ENCODE measurements at places on chromosomes 7 and 10.

- DNase-seq, result no peak
Measured at GRCh38 chr7:35781200-35781701, 19.6 kb upstream of the SEPTIN7 start.

- DNase-seq, result no peak
Measured at GRCh38 chr7:30997316-30997715, 33.6 kb downstream of the GHRHR start.

- DNase-seq, result no peak
Measured at GRCh38 chr10:34172936-34173533, 642.1 kb downstream of the PARD3 start.

DNA sequence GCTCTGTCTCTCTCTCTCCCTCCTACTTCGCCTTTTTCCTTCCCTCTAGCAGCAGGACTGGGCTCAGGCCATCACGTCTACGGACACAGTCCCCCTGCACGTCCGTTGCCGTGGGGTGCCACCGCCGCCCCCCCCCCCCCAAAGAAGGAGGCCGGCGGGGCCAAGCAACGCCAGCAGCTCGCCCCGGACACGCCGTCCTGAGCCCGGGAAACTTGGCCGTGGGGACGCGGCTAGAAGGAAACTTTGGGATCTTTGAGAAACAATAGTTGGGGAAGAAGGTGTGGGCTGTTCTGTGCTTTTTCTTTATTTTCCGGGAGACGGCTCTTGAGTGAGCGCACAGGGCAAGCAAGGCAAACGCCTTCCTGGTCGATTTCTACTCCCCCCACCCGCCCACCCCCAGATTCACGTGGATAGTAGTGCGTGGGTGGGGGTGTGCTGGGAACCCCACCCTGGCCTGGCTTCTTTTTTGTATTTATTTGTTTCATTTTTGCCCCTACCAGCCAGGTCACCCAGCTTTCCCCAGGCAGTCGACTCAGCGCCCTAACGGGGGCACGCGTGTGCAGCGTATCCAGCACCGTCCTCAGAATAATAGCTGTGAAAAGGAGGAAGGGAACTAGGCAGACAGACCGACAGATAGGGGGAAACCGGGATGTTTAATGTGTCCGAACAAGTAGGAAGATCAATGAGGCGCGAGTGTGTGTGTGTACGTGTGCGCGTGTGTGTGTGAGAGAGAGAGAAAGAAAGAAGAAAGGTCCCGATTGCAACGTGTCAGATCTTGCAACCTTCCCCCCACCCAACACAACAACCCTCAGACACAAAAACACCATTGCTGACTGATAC, 1.4 kb downstream of the MXI1 start:
- peak; percentile 54 for DNase-seq

- no peak for DNase-seq
Measured at GRCh38 chr10:77371421-77371820, 266.2 kb downstream of the KCNMA1 start.

DNA sequence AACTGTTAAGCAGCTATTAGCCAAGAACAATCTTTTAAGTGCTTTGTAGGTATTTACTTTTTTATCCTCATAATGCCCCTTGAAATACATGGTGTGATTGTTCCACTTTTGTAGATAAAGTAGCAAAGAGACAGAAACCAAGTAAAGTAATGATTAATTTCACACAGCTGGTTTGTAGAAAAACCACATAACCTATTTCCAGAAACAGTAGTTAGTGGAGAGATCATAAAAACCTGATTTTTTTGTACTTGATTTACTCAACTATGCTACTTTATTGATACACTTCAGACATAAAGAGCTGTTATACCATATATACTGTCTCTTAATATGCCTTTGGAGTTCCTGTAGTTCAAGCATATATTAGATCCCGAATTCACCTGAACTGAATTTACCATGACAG, 118.4 kb downstream of the SEMA3A start:
- DNase-seq, result no peak

DNA sequence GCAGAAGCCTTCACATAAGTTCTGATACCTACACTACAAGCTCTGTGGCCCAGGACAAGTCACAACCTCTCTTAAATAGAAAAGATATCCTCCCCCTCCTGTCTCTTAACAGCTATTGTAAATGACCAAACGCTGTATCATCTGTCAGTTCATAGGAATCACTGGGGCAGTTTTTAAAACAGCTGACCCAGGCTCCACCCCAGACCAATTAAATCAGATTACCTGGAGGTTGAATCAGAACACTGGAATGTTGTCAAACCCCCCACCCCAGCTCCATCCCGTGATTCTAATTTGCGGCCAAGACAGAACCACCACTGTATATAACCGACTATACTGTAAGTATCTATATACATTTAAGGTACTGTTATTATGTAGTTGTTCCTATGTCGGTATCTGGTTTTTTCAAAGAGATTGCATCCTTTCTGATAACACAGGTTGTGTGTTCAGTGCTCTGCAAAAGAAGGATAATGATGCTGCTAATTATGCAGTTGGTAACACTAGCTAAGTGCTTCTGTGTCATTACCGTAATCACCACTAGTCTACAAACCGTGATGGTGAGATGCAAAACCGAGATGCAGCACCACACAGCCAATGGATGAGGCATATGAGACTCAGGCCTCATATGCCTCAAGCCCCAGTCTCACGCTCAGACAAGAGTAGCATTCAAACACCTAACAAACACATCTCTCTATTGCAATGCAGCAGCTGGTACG, 47.4 kb downstream of the TNS3 start:
- DNase-seq, result no peak

DNA sequence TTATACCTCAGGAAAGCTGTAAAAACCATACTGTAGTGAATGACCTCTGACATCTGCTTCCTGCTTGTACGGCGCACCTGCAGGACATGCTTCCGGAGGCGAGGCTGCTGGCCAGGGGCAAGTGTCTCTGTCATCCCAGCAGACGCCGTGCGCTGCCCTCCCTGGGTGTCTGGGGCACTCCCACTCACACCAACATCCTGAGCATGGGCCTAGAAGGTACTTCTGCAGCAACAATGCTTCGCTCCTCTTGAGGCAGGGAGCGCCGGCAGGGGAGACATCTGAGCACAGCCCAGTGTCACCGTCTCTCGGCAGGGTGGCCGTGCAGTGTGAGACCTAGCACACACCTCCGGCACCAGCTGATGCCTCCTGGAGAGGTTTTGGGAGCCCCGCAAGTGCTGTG, 269.2 kb downstream of the MAD1L1 start:
- DNase-seq, result no peak

DNA sequence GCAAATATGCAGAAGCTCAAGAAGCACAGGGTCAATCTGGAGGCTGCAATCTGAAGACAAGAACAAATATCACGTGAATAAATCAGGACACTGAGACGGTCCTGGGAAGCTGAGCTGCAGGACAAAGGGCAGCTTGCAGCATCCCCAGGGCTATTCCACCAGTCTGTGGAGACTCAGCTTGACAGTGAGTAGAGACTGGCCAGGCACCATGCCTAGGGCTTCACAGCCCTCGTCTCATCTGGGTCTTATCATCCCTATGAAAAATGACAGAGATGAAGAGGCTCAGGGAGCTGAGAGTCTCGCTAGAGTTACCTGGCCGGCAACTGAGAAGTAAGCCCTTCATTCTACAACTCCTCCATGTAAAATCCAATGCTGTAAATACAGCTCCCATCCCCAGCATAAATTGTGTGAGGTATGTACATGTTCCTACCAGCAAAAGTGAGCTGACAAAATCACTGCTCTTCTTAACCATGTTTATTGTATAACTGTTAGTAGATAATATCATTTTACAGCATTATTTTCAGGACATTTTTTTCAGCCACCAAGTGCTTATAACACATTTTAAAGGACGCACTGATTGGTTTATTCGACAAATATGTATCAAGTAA, 186.6 kb upstream of the IGFBP3 start:
- DNase-seq, result no peak

GRCh38 chr7:79854621-79855020, 280.0 kb upstream of the GNAI1 start:
- no peak for DNase-seq

- no peak for DNase-seq
Measured at GRCh38 chr7:96303105-96303685, 18.7 kb downstream of the SLC25A13 start.

DNA sequence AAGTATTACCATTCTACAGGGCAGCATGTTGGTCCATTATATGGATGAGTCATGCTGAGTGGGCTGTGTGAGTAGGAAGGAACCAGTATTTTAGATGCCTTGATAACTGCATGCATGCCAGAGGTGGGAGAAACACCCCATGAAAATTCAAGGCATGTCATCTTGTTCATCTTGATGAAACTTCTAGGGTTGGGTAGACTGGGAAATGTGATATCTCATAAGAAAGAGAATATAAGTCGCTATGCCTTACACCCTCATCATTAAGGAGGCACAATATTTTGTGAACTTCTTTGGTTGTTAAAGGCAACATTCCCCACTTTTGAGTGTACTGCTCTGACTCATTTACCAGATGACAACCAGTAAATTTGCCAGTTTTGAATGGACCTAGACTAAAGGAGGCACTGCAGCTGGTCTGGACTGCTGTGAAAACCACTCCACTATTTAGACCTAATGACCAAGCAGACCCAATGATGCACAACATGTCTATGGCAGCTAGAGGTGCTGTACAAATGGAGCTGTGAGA, 48.0 kb downstream of the ZNF365 start:
- DNase-seq, result peak; percentile 14

- DNase-seq, result no peak
Measured at GRCh38 chr7:136053689-136054485, 76.7 kb upstream of the MTPN start.

- no peak for DNase-seq
Measured at GRCh38 chr10:7915923-7916536, 97.7 kb downstream of the TAF3 start.

- peak; percentile 69 for DNase-seq
Measured at GRCh38 chr10:77111611-77112550, 525.7 kb downstream of the KCNMA1 start.

- DNase-seq, result no peak
Measured at GRCh38 chr7:95919556-95919955, 147.2 kb downstream of the DYNC1I1 start.

DNA sequence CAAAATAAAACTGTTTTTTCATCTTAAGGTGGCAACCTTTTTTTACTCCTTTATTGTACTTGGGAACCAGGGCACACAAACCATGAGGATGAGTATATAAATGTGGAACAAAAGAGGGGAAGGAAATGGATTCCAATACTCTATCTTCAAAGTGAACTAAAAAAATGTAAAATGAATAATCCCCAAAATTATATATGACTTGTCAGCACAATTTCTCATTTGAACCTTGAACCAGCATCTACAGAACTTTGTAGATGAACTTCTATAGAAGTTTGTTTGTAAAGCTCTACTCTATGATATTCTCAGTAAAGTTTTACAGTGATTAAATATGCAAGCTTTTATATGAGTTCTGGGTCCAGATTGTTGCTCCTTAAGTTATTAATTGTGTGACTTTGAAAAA, 218.2 kb upstream of the ETV1 start:
- DNase-seq, result no peak

DNA sequence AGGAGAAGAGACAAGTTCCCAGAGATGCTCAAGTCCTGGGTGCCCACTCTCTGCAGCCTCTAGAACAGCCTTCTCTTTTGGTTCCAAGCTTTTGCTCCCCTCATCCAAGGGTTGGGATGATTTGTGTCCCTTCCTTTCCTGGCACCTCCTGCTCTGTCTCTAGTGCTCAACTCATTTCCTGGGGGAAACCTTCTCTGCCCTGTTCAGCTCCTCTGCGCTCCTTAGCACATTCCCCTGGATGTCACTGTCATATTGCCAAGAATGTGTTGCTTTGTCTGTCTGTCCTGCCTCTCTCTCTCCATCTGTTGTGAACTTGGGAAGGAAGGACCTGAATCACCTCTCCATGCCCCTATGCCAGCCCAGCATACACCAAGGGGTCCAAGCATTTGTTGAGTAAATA, 5.1 kb upstream of the LBX1 start:
- DNase-seq, result no peak

- no peak for DNase-seq
Measured at GRCh38 chr10:64519831-64520230, 998.6 kb downstream of the REEP3 start.

DNA sequence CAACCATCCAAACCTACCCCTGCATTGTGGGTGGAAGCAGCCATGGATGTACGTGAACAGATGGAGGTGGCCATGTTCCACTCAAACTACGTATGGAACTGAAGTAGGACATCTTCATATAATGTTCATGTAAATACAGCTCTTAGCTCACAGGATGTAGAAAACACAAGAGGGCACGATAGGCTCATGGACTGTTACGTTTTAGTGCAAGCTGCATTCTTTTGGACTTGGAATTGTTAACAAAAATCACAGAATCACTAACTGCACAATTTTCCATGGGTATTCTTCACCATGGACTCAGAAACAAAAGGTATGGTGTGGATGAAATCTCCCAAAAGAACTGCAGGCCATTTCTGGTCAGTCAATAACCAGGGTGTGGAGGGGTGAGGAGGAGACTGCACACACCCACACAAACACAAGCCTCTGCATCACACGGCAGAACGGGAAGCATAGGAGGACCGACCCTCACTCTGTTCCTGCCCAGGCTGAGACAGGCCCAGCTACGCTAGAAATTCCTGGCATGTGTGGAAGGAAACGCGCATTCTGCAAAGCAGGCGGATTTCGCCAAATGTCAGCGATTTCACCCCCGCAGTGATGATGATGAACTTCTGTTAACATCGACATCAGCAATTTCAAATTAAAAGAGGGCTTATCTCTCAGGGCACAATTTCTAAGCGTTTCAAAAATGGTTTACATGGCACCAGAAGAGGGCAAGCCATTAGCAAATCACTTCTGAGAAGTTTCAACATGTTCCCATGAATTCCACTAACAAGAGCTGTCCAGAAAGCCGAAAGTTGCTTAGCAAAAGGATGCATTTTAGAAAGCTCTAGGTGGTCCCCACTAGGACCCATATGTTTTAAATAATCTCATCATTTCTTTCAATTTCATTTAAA, 149.0 kb downstream of the TNS3 start:
- DNase-seq, result no peak

GRCh38 chr10:132143162-132143561, 43.6 kb upstream of the DPYSL4 start:
- DNase-seq, result no peak

GRCh38 chr7:7183061-7183837, 905 bp downstream of the C1GALT1 start:
- peak; percentile 66 for DNase-seq

DNA sequence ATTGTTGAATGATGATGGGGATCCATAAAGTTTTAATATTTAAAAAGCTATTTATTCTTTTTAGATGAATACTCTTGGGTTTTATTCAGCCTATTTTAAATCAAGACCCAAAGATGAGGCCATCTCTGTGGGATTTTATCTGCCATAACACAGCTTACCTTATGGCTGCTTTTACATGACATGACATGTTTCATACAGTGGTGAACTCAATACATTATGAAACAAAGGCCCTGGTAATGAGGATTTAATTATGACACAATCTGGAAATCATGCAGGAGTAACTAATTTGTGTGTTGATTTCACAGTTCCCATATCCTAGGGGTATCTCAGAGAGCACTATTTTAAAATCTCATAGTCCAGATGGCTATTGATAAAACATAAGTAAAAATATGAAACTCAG, 661.8 kb upstream of the FZD8 start:
- DNase-seq, result no peak

- DNase-seq, result no peak
Measured at GRCh38 chr10:4102802-4103344, 317.9 kb upstream of the KLF6 start.

- DNase-seq, result no peak
Measured at GRCh38 chr7:109449760-109450159, 880.1 kb downstream of the DNAJB9 start.

GRCh38 chr7:66505531-66506451, 122.9 kb upstream of the KCTD7 start:
- no peak for DNase-seq

- no peak for DNase-seq
Measured at GRCh38 chr7:67916571-67917436, 920.2 kb downstream of the TYW1 start.

GRCh38 chr10:102644066-102644645, at the start of gene TRIM8:
TRIM8 (plus strand) TSS chr10:102644479; CDS start chr10:102644618, 139 bp downstream.
- DNase-seq, result peak; percentile 51
